ENCODE measurements at places on chromosomes 1 and 21.

- no peak for DNase-seq
Observed at GRCh38 chr1:217718873-217719272, 87.7 kb downstream of the SPATA17 start.

DNA sequence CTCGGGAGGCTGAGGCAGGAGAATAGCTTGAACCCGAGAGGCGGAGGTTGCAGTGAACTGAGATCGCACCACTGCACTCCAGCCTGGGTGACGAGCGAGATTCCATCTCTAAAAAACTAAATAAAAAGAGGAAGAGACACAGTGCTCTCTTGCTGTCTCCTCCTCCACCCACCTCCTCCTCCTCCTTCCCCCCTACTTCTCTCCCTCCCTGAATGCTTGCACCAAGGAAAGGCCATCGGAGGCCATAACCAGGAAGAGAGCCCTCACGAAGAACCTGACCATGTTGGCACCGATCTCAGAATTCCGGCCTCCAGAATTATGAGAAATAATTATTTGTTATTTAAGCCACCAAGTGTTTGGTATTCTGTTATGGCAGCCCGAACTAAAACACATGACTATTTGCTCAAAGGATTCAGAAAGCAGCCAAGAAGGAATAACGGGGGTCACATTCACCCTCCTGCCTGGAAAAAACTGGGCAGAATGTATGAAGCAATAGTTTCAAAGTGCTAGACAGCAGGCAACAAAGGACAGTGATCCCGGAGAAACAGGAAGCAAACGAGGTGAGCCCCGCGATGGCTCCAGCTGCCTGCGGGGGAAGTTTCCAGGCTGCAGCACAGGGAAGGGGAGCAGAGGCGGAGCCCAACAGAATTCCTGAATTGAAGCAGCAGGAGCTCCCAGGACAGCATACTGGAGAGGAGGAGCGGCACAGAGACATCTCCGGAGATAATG is 35.8 kb downstream of the LDLRAD1 start:
- DNase-seq, result no peak

GRCh38 chr1:220528679-220529501 is 954 bp downstream of the MARK1 start:
- no peak for DNase-seq

DNA sequence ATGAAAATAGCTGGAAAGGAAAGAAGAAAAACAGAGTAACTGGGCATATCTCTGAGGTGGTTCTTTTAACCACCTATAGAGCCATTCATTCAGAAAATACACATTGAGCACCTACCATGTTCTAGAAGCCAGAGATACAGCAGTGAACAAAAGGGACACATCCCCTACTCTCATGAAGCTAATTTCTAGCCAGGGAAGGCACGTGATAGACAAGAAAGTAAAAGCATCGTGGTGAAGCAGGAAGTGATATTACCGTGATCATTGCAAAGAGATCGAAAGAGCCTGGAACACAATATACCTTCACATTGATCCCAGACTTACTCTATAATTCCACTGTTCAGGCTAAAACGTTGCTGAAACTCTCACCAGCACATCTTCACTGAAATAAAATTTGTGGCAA is 76.0 kb downstream of the TIAM1 start:
- no peak for DNase-seq

GRCh38 chr1:155297384-155297783 is 3.9 kb downstream of the PKLR start:
- no peak for DNase-seq

- no peak for DNase-seq
Observed at GRCh38 chr21:35016071-35016470, 33.0 kb downstream of the RUNX1 start.

DNA sequence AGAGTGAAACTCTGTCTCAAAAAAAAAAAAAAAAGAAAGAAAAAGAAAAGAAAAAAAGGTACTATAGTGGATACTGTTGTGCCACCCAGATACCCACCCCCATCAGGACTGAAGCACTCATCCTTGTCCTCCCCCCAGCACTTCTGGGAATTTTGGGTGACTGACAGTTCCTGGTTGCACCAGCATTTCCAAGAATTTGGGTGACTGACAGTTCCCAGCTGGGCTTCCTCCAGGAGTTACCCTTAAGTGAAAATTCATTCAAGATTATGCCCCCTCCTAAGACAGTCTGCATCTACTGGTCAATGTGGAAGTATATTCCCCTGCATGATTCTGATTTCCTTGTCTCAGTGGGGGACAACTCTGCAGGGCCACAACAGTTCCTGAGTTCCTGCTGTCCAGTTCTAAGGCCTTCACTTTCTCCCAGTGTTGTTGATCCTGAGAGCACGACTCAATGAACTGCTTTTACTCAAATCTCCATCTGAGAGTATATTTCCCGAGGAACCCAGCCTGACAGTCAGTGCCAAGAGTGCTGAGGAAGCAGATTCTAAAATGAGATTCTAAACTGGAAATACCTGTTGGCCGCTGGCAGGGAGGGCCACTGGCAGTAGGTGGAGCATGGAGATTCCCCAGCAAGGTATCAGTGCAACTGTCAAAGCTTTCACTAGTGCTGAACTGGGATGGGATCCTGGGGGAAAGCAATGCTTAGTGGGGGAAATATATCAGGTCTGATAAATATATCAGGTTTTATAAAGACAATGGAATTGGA is 18.5 kb downstream of the RIIAD1 start:
- DNase-seq, result no peak

- DNase-seq, result no peak
Observed at GRCh38 chr1:158818560-158818959, 12.6 kb upstream of the MNDA start.

DNA sequence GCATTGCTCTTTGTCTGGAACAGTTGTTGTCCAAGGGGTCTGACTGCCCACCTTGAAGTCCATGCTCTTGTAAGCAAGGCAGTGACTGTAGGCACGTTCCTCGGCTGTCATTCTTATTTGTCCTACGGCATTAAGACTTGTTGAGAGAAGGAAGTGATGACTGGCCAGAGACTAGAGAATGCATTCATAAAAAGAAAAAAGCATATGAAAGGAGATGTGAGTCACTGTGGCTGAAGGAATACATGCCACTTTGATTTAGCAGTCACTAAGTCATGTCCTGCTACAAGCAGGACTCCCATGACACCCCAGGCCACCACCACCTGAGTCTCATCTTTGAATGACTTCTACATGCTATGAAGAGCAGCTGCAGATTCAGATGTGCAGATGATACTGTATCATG is 50.5 kb downstream of the CNN3 start:
- DNase-seq, result no peak

DNA sequence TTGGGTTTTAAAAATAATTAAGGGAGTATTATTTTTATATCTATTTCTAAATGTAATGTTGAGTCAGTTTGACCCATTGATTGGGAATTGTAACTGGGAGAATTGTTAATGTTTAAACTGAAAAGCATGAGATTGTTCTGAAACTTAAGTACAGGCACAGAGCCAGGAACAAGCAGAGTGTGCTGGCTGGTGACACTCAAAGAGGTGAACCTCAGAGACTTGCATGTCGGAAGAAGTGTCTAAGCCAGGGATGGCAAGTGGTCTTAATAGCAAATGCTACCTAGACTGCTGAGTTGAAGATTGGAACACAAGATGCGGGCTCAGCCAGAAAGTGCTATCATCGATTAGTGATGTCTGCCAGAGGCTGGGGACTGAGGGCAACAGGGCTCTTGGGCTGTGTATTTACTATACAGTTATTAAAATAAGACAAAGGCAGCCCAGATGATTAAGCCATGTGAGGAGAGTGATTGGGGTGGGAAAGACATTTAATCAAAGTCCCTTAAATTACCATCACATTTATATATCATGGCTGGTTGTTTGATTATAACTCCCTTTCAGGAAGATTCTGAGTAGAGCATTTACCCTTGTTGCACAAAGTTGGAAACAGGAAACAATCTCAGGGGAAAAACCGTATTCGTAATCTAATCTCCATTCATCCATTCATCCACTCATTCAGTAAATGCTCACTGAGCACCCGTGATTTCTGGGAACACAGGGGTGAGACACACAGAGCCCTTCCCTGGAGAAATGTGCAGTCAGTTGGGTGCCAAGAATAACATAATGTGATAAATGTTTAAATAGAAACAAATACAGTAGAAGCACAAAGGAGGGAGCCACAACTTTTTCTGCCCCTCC is 42.8 kb downstream of the C8A start:
- no peak for DNase-seq

DNA sequence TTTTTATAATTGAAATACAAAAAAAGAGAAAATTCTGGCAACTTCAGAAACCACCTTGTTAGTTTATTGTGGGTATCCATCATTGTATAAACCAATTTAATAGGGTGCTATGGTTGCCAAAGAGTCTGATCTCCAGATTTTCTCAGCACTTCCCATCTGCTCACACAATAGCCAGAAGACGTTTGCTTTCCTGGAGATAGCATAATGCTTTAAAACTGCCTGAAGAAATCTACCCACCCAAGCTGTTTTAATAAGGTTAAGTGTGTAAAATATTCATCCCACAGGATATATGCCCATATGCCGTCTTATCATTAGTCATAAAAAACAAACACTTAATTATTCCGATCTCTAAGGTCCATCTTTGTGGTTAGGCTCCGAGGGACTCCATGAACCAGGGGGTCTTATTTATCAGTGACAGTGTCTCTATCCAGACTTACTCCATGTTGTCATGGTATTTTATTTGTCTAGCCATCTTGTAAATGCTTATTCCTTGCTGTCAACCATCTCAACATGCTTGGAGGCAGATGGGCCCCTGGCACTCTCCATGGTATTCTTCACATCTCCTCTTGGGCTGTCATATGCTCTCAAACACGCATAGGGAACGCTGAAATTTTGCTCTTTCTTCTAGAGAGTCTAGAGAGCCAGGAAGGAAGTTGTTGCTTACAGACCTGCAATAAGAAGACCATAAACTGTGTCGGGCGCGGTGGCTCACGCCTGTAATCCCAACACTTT is 58.5 kb downstream of the MAP10 start:
- DNase-seq, result no peak

DNA sequence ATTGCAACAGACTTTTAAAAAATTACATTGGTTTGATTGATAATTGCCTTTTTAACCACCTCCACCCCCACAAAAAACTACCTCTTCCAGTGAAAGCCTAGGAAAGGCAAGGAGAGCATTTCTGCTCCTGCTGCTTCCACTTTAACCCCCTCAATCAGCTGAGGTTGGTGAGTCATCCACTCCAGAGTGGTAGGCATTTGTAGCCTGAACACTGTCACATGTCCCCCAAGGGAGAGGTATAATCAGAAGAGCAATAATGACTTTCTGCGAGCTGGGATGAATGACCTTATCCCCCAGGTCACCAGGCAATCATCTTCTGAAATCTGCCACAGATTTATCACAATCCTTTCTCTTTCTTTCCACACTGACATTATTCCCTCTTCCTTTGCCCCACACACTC is 126.6 kb upstream of the CAMK1G start:
- DNase-seq, result no peak

DNA sequence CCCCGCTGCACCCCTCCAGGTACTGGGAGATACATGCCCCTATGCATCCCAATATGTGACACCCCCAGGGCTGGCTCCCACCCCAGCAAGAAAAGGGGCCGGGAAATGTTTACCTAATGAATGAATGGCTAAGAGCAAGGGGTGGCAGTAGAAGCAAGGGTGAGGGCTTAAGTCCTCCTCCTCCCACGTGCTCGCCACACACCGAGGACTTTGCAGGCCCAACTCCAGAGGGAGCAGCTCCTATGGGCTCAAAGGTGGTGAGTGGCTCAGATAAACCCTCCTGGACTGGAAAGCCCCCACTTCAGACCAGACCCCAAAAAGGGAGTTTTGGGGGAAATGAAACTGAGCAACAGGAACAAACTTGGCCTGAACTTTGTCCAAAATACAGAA is 11.4 kb downstream of the SLC45A3 start:
- no peak for DNase-seq

GRCh38 chr1:189662190-189662589 is 815.5 kb downstream of the BRINP3 start:
- DNase-seq, result no peak

DNA sequence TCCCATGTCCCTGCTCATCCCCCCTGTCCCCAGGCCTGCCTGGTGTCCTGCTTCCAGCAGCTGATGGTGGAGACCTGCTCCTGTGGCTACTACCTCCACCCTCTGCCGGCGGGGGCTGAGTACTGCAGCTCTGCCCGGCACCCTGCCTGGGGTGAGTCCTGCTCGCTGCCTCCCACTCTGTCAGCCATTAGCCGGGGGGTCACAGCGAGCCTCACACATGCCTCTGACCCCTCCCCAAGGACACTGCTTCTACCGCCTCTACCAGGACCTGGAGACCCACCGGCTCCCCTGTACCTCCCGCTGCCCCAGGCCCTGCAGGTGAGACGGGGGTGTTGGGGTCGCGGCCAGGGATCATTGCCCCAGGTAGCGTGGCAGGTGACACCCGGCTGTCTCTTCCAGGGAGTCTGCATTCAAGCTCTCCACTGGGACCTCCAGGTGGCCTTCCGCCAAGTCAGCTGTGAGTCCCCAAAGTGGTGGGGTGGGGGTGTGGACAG is 10.0 kb downstream of the SCNN1D start:
- peak; percentile 36 for DNase-seq

- no peak for DNase-seq
Observed at GRCh38 chr1:95230768-95231191, 3.2 kb upstream of the RWDD3 start.

DNA sequence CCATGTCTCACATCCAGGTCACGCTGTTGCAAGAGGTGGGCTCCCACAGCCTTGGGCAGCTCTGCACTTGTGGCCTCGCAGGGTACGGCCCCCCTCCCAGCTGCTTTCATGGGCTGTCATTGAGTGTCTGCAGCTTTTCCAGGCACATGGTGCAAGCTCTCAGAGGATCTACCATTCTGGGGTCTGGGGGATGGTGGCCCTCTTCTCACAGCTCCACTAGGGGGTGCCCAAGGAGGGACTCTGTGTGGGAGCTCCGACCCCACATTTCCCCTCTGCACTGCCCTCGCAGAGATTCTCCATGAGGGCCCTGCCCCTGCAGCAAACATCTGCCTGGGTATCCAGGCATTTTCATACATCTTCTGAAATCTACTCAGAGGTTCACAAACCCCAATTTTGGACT is 219.4 kb downstream of the LRRC7 start:
- no peak for DNase-seq

GRCh38 chr1:228006034-228006785 is 588 bp upstream of the WNT3A start:
- no peak for DNase-seq

- DNase-seq, result no peak
Observed at GRCh38 chr1:205444300-205444930, 11.4 kb downstream of the BLACAT1 start.

DNA sequence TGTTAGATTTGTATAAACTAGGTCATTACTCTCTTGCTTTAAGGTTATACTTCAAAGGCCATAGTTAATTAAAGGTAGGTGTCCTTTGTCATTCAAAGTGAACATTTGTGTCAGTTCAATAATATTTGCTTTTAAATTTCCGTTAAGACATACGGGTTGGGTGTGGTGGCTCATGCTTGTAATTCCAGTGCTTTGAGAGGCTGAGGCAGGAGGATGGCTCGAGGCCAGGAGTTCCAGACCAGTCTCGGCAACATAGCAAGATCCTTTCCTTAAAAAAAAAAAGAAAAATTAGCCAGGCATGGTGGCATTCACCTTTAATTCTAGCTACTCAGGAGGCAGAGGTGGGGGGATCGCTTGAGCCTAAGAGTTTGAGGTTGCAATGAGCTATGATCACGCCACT is 80.4 kb downstream of the KIF26B start:
- DNase-seq, result no peak

Data from NCI-H1048 (cell line).